ENCODE measurements at places on chromosomes 2 and 18.
A peak's percentile ranks its signal among the peaks of the same experiment; 100 is the strongest.

DNA sequence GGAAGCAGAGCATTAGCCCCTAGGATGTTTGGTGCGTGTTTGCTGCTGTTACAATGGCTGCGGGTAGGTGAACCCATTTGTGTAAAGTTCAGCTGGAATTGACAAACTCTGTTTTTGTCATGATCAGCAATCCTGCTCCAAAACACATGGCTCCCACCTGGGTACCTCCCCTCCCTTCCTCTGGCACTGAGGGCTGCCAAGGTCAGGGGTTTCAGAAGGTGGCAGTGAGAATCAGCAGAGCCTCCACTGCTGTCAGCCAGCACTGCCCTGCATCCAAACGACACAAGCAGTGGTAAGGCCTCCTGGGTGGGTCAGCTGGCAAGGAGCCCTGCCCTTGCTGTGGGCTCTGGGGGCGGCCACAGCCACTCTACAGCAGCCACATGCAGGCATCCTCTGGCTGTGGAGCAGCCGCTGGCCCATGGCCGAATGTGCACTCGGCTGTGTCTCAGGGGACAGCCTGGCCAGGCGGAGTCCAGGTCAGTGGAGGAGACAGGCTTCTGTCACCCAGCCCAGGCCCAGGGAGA lies 32.8 kb upstream of the LDLRAD4 start:
- DNase-seq, result no peak

GRCh38 chr2:191109888-191110287 lies 40.9 kb downstream of the STAT4 start:
- DNase-seq, result no peak

DNA sequence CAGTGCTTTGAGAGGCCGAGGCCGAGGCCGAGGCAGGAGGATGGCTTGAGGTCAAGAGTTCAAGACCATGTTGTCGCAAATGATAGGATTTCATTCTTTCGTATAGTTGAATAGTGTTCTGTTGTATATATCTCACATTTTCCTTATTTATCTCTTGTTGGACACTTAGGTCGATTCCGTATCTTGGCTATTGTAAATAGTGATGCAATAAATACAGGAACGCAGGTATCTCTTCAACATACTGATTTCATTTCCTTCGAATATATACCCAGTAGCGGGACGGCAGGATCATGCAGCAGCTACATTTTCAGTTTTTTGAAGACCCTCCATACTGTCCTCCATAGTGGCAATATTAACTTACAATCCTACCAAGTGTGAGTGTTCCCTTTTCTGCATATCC lies 4.1 kb downstream of the TBC1D8 start:
- no peak for DNase-seq

DNA sequence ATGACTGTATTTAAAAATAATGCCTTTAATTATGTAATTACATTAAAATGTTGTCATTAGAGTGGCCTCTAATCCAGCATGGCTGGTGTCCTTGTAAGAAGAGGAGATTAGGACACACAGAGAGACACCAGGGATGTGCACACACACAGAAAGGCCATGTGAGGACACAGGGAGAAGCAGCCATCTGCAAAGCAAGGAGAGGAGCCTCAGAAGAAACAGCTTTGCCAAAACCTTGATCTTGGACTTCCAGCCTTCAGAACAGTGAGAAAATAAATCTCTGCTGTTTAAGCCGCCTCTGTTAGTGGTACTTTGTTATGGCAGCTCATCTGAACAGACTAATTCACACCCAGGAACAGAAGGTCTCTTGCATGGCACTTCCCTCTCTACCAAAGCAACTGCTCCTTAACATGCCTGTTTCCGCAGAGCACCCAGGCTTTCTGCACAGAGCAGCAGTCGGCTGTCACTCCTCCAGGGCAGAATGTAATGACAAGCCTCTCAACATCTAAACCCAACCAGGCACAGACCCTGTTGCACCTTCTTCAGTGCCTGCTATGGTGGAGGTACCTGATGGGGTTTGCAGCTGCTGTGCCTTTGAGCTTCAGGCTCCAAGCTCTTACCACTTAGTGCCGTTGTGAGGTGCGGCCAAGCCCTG lies 377.7 kb downstream of the TDRD15 start:
- no peak for DNase-seq

DNA sequence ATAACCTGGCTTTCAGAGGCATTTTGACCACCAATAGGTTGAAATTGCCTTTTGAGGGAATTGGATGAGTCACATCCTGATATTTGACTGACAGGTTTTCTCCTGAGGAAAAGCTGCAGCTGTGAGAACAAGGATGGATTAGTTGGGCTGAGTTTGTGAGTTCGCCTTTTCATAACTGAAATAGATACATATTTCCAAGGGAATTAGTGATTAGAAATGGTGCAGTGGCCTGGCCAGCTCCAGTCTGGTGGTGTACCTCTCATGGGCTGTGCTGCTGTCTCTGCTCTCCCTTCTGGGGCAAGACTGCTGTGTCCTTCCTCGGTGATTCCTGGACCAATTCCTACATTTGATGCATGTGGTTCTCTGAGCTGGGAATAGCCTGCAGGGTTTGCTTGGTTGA lies 341.3 kb downstream of the TSN start:
- DNase-seq, result no peak

- DNase-seq, result no peak
Observed at GRCh38 chr2:58052978-58053377, 6.4 kb downstream of the VRK2 start.

GRCh38 chr18:45227001-45227742 lies 388.1 kb upstream of the SLC14A2 start:
- no peak for DNase-seq

DNA sequence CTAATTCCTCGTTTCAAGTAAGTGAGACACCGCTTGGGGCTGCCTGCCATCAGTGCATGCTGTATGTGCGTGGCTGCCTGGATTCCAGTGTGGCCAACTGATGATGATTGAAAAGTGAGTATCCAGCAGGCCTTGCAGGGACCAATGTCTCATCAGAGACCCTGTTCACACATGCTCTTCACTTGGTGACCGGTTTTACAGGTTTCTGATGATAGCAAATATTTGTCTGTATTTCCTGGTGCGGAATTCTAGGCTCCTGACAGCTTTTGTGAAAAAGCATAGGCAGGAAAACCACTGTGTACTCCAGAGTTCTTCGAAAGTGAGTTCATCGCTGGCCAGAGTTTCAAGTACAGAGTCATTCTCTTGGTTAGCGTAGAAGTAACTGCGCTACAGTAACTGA lies 13.8 kb upstream of the YWHAQ start:
- DNase-seq, result no peak

GRCh38 chr2:223054193-223054781 lies 2.3 kb downstream of the KCNE4 start:
- no peak for DNase-seq

DNA sequence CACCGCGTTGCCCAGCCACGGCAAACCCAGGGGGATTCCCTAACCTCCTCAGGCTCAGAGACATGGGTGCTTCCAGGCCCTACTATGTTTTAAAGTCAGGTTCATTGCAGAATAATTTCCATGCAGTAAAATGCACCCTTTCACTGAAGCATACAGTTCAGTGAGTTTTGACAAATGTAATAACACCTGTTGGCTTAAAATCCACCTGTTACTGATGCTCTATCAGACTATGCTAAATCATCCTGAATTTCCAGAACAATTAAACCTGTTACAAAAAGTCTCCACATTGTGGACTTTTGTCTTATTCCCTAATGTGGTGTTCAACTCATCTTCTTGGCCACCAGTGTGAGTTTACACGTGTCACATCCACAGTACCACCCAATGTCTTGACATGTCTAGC lies 147.0 kb upstream of the ACAA2 start:
- no peak for DNase-seq

DNA sequence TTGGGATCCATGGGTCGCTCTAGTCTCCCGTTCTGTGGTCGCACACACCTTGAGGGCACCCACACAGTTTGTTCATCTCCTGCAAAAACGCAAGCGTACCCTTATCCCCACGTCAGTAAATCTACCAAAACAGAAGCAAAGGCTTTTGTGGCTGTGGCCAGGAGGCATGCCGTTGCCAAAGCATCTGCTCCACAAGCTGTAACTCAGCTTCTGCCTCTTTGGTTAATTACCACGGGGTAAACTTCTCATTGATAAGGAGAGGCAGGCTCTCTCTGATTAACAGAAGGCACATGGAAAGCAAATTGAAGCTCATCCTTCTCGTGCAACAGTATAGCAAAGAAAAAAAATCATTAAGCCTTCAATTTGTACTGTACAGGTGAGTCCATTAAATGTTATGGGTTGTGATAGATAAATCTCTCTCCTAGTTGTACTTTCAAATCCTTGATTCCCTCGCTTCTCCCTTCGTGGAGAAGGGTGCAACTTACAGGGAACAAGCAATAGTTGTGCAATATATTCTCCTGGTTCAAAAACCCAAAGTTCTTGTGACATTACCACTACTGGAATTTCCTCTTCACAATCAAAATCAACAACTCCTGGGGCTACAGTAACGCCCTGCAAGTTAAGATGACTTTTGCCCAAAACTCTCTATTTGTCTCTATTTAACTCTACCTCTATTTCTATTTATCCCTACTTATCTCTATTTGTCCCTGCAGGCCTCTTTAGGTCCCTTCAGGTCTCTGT lies 10.3 kb downstream of the PECR start:
- no peak for DNase-seq

DNA sequence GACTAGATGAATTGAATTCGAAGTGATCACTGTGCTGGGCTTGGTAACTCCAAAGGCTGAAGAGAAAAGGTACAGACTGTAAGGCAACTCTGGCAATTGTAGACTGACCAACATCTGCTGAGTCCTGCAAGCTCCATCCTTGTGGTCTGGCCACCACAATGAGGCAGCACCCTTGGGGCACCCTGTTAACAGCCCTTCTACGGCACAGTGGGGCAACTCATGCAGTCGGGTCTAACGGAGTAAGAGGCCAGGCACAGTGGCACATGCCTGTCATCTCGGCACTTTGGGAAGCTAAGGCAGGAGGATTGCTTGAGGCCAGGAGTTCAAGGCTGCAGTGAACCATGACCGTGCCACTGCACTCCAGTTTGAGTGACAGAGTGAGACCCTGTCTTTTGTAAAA lies 126.8 kb downstream of the ZAP70 start:
- DNase-seq, result no peak

- no peak for DNase-seq
Observed at GRCh38 chr2:128504246-128505149, 185.8 kb upstream of the HS6ST1 start.

GRCh38 chr2:218671097-218671653 lies 627 bp downstream of the RNF25 start:
- peak; percentile 1 for DNase-seq

- no peak for DNase-seq
Observed at GRCh38 chr2:81852651-81853050, 1548.1 kb upstream of the LRRTM1 start.

- no peak for DNase-seq
Observed at GRCh38 chr2:233760043-233760442, at the start of gene UGT1A1. Gene UGT1A1, plus strand, starts transcription at chr2:233760270. Its CDS starts 18 bp downstream, at chr2:233760288.

DNA sequence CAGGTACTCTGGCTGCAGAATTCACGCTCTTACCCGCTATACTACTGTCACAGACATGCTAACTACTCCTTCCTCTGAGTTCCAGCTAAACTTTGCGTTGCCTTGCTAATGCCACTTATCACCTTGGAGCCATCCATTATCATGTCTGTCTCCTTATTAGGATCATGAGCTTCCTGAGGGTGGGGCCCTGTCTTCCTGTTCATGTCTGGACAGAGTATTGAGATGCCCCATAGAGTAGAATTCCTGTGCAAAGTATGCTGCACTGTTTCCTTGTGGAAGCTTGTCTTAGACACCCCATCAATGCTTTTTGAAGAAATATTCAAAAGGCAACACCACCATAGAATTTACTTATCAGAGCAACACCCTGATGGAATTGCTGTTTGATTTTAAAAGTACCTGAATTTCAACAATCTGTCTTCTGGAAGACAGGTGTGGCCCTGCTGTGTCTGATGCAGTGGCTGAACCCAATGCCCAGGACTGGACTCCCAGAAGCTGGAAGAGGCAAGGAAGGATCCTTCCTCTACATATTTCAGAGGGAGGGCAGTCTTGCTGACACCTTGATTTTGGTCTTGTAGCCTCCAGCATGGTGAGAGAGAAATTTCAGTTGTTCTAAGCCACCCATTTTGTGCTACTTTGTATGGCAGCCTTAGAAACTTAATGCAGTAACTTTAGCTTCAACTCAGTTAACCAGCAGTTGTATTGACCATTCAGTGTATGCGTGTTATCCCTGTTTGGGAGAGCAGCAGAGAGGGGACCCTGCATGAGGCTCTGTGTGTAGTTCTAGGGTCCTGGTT lies 5.6 kb downstream of the LAMA3 start:
- DNase-seq, result no peak

GRCh38 chr2:720842-721241 lies 43.6 kb upstream of the TMEM18 start:
- DNase-seq, result no peak

DNA sequence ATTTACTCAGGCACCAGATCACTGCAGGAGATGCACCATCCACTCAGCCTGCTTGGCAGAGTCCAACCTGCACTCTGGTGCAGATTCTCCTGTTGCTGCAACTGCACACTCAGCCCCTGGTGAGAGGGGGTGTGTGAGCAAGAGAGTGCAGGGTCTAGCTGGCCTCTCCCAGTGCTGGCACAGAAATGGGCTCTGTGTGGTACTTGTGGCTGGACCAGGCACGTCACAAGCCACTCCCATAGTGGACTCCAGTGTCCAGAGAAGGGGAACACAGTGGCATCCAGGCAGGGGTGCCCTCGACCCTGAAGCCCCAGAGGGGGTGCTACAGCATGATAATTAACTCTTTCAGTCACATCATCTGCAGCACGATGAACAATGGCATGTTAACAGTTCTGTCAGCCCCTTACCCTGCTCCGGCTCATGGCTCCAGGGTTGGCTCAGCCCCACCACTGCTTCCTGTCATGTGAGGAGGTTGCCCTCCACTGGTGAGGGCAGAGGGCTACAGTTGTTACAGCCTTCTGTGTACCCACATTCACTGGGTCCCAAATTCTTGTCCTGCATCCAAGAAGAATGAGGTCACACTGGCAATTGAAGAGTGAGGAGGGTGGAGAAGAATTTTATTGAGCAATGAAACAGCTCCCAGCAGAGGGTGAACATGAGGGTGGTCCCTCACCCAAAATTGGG lies 135.7 kb downstream of the EVA1A start:
- DNase-seq, result no peak

DNA sequence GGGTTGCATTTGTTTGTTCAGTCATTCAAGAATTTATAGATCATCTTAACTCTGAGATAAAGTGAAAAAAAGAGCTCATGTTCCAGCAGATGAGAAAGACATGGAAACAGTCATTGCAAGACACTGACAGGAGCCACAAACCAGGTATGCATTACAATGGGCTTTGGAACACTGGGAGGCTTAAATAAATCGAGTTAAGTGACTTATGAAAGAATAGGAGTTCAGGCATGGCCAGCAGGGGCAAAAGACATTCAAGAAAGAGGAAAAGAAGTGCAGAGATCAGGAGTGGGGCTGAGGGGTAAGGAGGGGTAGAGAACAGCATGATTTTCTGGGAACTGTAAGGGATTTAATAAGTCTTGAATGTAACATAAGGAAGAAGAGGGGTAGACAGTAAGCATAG lies 121.2 kb upstream of the EPC2 start:
- DNase-seq, result no peak

- DNase-seq, result no peak
Observed at GRCh38 chr2:105553538-105554196, 154.8 kb upstream of the FHL2 start.

GRCh38 chr18:10927286-10927992 lies 221.9 kb downstream of the PIEZO2 start:
- no peak for DNase-seq

Measured in CD4-positive, alpha-beta T cell treated with Interleukin-17A for 1 hour (primary cell).